ENCODE measurements at places on chromosomes 3 and 15.

DNA sequence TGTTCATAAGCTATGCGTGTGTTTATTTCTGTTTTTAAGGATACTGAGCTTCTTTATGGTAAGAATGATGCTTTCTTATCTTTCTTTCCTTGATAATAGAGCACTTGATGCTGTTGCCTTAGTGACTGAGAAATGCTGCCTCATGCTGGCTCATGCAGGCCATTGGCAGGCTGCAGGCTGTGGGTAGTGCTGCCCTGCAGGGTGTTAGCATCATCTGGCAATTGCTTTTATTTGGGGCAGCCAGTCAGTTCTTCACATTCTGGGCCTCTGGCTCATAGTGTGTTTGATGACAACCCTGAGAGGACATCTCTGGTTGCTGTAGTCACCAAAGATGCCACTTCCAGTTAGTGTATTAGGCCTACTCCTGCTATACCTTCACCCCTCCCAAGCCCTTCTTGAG, 66.2 kb upstream of the ONECUT1 start:
- no peak for DNase-seq

GRCh38 chr3:111588527-111588926, 6.6 kb downstream of the ZBED2 start:
- no peak for DNase-seq

GRCh38 chr3:35745351-35745750, 106.0 kb downstream of the ARPP21 start:
- no peak for DNase-seq

- DNase-seq, result no peak
Measured at GRCh38 chr3:172461530-172462138, 13.4 kb upstream of the GHSR start.

GRCh38 chr3:110789315-110789714, 282.3 kb upstream of the NECTIN3 start:
- no peak for DNase-seq

DNA sequence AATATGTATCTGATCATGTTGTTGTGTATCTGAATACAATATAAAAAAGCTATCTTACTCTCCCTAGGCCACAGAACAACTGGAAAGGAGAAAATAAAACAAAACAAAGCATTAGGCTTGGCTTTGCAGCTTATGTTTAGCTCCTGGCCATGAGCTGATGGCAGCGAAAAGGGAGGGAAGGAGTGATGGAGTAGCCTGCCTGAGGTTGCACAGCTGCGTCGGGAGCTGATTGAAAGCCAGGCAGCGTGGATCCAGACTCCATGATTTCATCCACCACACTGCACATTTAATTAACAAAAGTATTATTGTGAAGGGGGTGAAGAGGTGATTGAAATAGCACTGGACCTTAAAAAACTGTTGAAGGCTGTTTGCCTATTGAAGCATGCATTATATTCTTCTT, 212.2 kb downstream of the GABRG3 start:
- DNase-seq, result no peak

GRCh38 chr3:31839144-31839917, 141.7 kb downstream of the OSBPL10 start:
- no peak for DNase-seq

- DNase-seq, result peak; percentile 36
Measured at GRCh38 chr15:52179278-52180195, 11.7 kb downstream of the GNB5 start.

DNA sequence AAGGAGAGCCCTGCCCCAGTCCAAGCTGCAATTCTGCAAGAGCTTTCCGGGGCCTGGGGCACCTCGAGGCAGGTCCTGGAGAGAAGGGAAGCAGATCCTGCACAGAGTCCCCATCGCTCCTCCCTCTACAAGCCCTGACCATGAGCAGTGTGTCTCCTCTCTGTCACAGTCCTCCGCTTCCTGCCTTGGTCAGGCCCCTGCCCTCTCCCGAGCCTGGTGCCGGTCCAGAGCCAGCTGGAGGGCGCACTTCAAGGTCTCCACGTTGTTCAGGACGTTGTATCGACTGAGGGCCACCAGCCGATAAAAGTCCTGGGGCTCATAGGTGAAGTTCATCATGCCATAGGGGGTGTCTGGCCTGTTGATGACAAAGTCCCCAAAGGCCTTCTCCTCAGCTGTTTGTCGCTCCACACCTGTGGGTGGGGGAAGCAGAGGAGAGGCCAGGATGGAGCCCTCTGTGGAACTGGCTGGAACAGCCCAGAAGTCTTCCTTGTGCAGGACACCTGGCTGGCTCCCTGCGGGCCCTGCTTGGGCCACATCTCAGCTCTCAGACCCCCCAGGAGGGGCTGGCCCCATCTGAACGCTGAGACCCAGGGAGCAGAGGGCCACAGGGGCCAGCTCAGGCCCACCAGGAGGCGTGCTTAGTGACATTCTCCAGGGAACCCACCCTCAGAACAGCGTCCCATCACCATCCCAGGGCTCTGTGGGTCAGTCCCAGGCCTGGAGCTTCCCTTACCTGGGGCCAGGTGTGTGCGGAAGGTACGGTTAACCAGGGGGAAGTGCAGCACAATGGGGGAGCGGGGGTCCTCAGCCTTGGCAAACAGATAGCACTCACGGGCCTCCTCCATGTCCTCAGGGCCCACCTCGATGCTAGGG, 14.4 kb downstream of the PLA2G4F start:
- DNase-seq, result no peak

DNA sequence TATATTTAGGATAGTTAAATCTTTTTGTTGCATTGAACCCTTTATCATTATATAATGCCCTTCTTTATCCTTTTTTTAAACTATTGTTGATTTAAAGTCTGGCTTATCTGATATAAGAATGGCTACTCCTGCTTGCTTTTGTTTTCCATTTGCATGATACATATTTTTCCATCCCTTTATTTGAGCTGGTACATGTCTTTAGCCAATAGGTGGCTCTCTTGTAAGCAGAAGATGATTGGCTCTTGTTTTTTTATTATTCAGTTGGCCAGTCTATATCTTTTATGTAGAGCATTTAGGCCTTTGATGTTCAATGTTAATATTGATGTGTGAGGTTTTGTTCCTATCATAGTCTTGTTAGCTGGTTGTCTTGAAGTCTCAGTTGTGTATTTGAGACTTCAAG, 99.5 kb upstream of the MCTP2 start:
- DNase-seq, result no peak

All from NCI-H446 treated with DMSO at 0.1 percent for 48 hours (cell line).